NCI-H1092 treated with DMSO at 0.1 percent for 48 hours (cell line): ENCODE measurements at places on chromosomes 7 and 10.

DNA sequence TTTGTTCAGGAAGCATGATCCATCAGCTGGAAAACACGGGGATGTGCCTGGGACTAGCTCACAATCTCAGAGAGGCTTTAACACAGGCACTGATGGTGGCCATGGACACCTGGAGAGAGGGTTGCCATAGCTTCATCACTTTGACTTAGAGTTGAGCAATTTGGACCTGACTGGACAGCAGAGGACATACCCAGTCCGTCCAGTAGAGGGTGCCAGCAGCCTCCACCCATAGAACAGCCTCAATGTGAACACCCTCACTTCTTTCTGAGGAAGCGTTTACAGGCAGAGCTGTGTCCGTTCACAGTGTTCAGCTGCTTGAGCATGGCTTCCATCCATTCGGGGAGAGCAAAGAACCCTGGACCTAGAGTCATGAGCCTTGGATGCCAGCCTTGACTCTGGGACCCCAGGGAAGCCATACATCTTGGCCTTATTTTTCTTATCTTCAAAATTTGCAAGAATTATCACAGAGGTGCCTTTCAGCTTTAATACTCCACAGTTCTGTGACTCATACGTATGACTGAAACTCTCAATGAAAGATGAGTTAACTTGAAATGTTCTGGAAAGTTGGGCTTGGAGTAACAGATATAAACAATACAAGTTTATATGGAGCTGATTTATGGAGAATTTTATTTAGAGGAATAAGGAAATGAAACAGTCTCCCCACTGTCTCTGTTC, 302.9 kb upstream of the PODXL start:
- DNase-seq, result peak; percentile 61

DNA sequence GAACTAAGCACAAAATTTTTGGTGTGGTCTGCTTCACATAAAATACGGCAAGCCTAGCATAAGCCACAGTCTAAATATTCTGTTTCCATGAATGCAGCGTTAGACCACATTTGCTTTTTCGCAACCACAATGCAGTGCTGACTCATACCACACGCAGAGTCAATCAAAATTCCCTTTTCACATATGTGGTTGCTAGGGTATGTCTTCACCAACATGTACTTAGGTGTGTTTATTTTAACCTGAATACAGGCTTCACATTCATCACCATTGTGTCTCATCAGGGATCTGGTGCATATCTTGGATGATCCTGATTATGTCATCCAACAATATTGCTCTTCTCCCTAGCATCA, 90.8 kb downstream of the CHN2 start:
- no peak for DNase-seq

DNA sequence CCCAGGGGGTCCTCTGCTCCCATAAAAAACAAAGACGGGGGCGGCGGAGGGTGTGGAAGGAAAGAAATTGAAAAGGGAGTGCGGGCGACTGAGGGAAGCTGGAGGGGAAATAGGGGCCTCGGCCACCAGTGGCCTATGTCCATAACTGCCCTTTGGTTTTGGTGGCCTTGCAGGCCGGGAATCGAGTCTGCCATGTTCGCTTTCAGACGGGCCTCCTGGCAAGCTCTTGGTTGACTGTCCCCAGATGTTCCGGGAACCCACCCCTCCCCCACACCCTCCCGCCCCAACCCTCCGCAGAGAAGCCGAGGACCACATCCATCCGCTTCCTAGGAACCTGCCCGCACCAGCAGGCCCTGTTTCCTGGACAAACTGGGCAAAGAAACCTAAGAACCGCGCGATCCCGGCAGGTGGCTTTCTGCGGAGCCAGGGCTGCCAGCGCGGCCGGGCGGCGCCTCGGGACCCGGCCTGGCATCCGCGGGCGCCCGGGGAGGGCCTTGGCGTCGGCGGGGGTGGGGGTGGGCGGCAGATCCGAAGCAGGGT, 20.0 kb upstream of the GATA3 start:
- no peak for DNase-seq

DNA sequence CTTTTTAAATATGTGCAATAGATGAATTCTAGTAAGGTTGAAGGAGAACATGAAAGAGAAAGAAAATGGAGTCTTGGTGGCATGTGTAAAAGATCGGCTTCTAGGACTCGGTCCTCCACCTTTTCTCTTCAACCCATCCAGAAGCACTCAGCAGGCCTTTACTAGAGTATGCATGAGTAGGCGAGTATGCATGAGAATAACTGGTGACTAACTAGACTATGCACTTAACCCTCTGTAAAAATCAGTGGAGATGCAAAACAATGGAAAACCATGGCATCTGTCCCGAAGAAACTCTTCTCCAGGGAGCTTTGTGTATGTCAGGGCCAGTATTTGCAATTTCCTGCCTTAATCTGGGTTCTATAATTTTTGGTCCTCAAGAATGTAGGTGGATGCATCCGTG, 40.0 kb upstream of the GRB10 start:
- no peak for DNase-seq

- DNase-seq, result peak; percentile 90
Observed at GRCh38 chr7:18457832-18458231, 37.7 kb upstream of the HDAC9 start.

DNA sequence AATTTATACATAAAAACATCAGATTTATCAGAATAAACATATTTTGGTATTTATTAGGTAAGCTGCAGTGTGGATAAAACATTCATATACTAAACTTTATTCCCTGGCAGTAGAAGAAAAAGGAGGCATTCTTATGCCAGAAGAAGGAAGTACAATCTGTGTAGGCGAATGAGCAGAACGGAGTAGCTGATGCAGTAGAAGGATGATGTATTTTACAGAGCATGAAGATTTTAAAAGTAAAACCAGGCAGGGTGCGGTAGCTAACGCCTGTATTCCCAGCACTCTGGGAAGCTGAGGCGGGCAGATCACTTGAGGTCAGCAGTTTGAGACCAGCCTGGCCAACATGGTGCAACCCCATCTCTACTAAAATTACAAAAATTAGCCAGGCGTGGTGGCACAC, 294.9 kb upstream of the MKLN1 start:
- no peak for DNase-seq

DNA sequence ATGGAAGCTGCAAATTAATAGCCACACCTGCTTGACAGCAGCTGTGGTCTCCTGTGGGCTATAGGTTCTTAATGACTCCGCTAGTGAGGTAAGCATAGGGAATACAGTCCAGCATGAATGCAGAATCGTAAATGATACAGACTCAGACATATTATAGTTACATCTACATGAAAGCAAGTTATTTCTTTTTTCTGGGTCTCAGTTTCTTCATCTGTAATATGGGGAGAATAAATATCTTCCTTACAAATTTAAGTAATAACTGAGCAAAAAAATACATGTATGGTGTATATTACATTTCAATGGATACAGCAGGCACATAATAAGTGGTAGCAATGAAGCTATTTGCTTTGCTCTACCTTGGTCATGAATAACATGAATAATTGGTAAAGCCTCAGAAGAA, 245.9 kb upstream of the RHOBTB1 start:
- DNase-seq, result no peak

DNA sequence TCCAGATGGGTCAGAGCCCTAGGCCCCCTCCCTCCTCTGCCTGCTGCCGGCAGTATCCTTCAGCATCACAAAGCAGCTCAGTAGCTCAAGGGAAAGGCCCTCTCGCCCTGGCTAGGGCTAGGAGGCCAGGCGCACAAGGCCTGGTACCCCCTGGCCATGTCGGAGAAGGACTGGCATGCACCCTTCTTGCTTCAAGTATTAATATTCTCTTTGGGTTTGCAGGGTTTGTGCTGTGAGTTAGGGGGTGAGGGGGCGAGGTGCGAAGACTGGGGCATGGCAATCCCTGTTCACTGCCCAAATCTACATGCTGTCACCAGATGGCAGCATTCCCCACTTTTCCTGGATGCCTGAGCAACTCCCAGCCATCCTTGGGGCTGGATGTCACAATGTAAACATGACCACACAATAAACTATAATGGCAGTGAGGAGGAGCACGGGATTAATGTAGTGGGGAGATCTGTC, 105.2 kb downstream of the NEURL1 start:
- peak; percentile 42 for DNase-seq

DNA sequence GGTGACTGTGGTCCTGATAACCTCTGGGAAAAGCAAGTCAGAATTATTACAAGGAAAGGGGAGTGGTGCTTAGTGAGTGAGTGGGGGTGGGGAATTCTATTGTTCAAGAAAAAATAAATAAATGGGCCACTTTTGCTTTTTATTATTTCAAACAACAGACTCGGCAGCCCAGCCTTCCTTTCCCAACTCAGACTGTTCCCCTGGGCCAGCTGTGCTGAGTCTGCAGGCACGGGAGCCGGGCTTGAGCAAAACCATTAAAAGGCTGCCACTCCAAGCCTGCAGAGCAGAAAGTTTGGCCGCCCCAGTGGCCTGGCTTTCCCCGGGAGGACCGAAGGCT, 90.0 kb downstream of the PLXNA4 start:
- no peak for DNase-seq

DNA sequence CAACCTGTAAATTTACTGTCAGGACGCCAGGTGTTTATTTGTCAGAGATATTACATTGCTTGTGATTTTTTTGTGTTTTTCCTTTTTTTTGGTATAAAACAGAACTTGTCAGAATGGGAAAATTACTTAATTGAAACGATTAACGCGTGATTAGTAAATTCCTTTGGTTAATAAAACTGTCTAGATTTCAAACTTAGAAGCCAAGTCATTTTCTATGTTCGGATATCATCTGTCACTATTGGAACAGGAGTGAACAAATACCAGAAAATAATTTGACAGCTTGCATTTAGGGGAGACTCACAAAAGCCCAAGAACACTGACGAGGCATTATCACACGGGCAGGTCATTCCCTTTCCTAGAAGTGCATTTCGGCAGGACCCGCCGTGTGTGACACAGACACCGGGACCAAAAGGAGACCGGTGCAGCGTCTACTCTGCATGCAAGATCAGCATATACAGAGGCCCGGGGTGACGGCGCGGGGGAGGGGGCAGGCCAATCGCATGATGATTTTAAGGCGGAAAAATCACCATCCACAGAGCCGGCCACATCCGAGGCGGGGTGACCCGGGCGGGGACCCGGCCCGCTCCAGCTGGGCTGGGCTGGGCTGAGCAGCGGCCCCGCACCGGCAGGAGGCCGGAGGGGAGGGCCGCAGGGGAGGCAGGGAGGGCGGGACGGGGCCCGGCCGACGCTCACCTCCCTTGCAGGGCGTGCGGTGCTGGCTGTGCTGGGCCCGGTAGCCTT, 841 bp downstream of the GLUD1 start:
- peak; percentile 0 for DNase-seq

DNA sequence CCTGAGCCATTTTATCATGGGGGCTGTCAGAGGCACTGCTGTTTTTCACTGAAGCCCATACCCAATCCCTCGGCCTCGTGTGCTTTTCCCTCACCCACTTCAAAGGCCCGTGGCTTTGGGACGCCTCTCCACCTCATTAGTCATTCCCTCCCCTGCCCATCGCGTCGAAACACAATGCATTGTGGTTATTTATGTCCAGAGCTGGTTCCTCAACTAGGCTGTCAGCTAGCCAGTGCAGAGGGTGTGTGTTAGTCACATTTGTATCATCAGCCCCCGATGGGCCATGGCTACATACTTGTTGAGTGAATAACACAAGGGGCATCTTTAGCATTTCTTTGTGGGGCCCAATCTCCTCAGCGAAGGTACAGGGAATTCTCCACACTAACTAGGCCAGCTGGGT, 3.8 kb upstream of the CRCP start:
- DNase-seq, result no peak

- DNase-seq, result no peak
Observed at GRCh38 chr10:8069108-8069507, 14.6 kb downstream of the GATA3 start.

DNA sequence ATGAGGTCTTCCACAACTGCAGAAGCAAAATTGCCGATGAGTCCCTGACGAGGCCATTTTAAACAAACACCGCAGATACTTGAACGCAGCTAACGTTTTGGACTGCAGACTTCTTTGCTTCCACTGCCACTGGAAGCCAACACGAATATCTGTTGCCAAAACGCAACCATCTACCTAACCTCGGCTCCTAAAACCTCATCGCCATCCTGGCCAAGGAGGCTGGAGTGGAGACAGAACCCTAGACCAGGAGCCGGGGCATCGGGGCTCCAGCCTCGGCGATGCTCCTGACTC, 493 bp downstream of the WDR91 start:
- DNase-seq, result peak; percentile 55

DNA sequence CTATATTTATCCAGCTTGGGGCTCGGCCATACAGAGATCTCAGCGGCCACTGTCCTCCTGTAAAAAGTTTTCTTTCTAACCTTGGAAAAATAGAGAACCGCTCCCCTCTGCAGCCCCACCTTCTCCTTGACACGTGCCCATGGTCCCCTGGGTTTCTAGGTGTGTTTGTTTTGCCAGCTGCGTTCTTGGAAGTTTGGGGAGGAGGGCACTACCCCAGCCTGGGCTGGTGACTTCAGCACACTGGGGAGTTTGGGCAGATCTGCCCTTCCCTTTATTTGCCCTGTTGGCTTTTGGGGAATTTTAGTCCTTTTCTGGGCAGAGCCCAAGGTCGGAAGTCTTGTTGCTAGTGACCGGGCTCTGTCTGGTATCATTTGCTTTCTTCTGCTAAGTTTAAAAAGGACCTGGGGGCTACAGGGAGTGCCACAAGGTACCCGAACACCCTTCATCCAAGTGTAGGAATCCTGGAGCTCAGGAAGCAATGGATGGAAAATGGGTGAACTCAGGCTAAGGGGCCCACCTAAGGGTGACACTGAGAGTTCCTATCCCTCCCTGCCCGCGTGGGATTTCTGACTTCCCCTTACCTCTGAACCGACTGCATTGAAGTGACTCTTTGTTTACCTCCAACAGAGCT, 1.7 kb downstream of the ADAMTS14 start:
- no peak for DNase-seq

- no peak for DNase-seq
Observed at GRCh38 chr10:122055252-122055651, 66.3 kb downstream of the TACC2 start.

- DNase-seq, result no peak
Observed at GRCh38 chr7:94698275-94698674, 42.3 kb upstream of the SGCE start.

- DNase-seq, result no peak
Observed at GRCh38 chr7:79868010-79868409, 266.6 kb upstream of the GNAI1 start.

GRCh38 chr7:93902777-93903423, 3.5 kb upstream of the GNGT1 start:
- DNase-seq, result peak; percentile 16

GRCh38 chr7:96097835-96098234, 224.1 kb downstream of the SLC25A13 start:
- no peak for DNase-seq

DNA sequence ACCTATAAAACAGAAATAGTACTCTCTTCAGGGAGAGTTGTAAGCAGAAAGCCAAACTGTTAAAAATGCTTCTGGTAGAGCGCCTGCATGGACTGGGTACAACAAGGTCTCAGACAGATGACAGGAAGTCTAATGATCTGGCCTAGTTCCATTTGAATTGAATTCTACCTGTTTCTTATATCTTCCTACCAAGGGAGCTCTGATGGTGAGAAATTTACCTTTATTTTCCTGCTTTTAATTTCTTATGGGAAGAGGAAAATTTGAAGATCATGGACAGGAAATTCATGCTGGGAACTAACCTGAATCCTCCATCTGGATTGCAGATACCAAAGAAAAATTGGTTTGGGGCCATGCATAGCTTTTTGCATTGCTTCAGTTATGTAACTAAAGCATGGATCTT, 63.3 kb downstream of the BMPER start:
- DNase-seq, result no peak
